ENCODE measurements at places on chromosomes 2 and 18.
A peak's percentile ranks its signal among the peaks of the same experiment; 100 is the strongest.

- DNase-seq, result peak; percentile 14
Measured at GRCh38 chr2:84459944-84460429, 907 bp upstream of the SUCLG1 start.

- DNase-seq, result no peak
Measured at GRCh38 chr2:98377544-98377943, 31.3 kb downstream of the CNGA3 start.

GRCh38 chr2:15744820-15745219 is 153.2 kb downstream of the DDX1 start:
- no peak for DNase-seq

GRCh38 chr2:231955758-231956472 is 5.6 kb upstream of the DIS3L2 start:
- DNase-seq, result no peak

- no peak for DNase-seq
Measured at GRCh38 chr2:5587766-5588165, 104.4 kb upstream of the SOX11 start.

DNA sequence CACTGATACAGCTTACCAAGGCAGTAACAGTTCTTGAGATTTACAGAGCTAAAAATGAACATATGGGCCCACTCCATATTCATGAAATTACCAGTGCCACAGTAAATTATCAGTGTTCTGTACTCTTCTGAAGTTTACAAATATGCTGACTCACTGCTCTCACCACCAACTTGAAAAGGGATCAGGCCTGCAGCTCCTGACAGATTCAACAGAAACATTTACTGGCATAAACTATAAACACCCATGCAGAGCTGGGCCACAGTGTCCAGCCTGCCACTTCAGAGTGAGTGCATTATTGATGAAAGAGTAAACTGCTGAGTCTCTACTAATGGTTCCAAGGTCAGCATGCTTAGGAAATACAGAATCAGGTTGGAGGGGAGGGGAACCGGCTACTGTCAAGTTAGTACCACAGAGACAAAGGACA is 83.1 kb downstream of the FARSB start:
- no peak for DNase-seq

- DNase-seq, result peak; percentile 81
Measured at GRCh38 chr2:12716032-12716281, 779 bp upstream of the TRIB2 start.

GRCh38 chr2:231169488-231169887 is 28.9 kb upstream of the ARMC9 start:
- no peak for DNase-seq

DNA sequence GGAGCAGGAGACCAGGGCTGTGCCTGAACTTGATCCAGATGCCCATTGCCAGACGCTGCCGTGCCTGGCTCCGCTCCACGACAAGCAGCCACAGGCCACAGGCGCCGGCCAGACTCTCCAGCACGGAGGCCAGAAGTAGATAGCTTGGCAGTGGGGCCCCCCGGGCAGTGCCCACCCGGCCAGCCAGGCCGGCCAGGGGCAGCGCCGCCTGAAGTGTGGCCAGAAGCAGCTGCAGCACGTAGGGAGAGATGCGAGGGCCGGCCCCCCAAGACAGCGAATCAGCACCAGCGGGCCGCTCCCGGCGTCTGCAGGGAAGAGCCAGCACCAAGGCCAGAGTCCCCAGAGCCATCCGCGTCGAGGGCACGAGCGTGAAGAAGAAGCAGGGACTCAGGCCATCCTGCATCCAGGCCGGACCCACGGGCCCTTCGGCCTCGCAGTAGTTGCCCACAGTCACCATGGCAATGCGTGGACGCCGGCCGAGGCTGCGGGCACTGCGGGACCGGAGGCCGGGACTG is 484 bp downstream of the ABCB6 start:
- no peak for DNase-seq

GRCh38 chr2:10278029-10278762 is 24.5 kb upstream of the HPCAL1 start:
- DNase-seq, result peak; percentile 91

- DNase-seq, result no peak
Measured at GRCh38 chr18:46764586-46764985, 7.7 kb upstream of the ST8SIA5 start.

- DNase-seq, result peak; percentile 66
Measured at GRCh38 chr18:21897811-21898210, 157.2 kb downstream of the MIB1 start.

- no peak for DNase-seq
Measured at GRCh38 chr2:173773076-173773475, 192.1 kb downstream of the SP3 start.

GRCh38 chr2:58055033-58055786 is 8.6 kb downstream of the VRK2 start:
- DNase-seq, result no peak

DNA sequence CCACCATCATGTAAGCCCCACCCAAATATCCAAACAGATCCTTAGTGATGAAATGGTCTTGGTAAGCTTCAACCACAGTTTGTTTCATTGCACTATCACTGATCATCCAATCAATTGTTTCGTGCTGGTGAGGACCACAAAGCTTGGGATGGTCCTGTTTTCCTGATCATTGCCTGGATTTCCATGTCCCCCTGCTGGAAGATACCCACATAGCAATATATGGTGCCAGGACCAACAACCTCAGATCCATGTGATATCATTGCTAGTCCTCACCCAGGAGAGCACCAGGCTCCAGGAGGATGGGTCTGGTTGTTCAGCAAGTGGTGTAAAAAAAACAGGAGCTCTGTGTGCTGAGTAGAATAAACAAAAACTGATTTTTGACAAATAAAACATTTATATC is 206.5 kb upstream of the SH3BP4 start:
- DNase-seq, result no peak

GRCh38 chr2:172834881-172835280 is 99.2 kb downstream of the RAPGEF4 start:
- no peak for DNase-seq

GRCh38 chr2:206031950-206032567 is 53.9 kb downstream of the INO80D start:
- no peak for DNase-seq

GRCh38 chr18:59813942-59814341 is 85.9 kb upstream of the PMAIP1 start:
- DNase-seq, result no peak

- no peak for DNase-seq
Measured at GRCh38 chr2:16617282-16618266, 48.1 kb downstream of the CYRIA start.

DNA sequence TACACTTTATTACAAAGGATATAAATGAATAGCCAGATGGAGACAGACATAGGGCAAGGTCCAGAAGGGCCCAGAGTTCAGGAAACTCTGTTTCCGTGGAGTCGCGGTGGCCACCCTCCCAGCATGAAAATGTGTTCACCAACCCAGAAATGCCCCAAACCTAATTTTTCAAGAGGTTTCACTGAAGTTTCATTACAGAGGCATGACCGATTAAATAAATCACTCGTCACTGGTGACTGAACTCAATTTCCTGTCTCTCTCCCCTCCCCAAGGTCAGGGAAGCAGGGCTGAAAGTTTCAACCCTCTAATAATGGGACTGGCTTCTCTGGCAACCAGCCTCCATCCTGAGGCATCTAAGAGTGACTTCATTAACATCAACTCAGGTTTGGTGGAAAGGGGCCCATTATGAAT is 22.4 kb downstream of the USP40 start:
- no peak for DNase-seq

- DNase-seq, result no peak
Measured at GRCh38 chr2:239294571-239295054, 106.2 kb downstream of the HDAC4 start.

GRCh38 chr2:74887445-74887951 is 53.6 kb downstream of the HK2 start:
- DNase-seq, result no peak

- no peak for DNase-seq
Measured at GRCh38 chr2:38533757-38534545, 68.8 kb downstream of the HNRNPLL start.

DNA sequence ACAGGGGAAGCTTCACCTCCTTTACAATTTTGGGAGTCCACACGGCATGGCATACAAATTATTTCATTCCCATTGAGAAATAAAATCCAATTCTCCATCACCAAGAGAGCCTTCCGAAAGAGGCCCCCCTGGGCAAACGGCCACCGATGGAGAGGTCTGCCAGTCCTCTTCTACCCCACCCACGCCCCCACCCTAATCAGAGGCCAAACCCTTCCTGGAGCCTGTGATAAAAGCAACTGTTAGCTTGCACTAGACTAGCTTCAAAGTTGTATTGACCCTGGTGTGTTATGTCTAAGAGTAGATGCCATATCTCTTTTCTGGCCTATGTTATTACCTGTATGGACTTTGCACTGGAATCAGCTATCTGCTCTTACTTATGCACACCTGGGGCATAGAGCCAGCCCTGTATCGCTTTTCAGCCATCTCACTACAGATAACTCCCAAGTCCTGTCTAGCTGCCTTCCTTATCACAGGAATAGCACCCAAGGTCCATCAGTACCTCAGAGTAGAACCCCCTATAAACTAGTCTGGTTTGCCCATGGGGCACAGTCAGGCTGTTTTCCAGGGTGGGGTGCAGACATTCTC is 58.3 kb downstream of the BCL11A start:
- no peak for DNase-seq

GRCh38 chr2:129820908-129821307 is 158.6 kb upstream of the RAB6C start:
- no peak for DNase-seq

GRCh38 chr2:47867205-47867604 is 39.1 kb downstream of the FBXO11 start:
- peak; percentile 13 for DNase-seq

DNA sequence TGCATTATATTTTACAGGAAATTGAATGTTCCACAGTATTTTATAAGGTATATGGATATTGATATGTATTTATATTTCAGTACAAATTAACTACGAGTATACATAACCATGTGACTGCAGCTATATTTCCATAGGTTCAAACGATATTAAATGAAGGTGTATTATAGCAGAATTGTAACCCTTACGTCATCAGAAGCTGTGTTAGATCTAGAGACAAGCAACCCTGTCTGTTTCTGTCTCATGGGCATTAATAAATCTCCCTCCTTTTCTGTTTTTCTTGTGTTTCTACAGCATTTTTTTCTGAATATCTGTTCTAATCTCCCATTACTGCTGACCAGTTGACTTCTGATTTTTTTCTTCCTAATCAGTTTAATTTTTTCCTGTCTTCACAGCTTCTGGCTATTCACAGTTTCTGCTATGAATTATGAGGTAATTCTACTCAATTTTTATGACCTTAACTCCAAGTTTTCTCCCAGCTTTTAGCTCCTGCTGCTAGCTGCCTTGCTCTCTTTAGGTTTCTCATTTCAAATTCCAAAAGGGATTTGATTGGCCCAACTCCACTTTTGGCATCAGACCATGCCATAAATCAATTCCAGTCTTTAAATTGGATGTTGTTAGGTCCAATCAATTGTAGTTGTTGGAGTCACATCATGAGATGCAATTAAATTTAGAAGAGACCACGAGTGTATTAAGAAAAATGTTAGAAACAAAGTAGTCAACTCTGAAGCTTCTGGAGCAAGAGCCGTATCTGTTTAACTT is 277.5 kb upstream of the ZSWIM2 start:
- DNase-seq, result no peak

DNA sequence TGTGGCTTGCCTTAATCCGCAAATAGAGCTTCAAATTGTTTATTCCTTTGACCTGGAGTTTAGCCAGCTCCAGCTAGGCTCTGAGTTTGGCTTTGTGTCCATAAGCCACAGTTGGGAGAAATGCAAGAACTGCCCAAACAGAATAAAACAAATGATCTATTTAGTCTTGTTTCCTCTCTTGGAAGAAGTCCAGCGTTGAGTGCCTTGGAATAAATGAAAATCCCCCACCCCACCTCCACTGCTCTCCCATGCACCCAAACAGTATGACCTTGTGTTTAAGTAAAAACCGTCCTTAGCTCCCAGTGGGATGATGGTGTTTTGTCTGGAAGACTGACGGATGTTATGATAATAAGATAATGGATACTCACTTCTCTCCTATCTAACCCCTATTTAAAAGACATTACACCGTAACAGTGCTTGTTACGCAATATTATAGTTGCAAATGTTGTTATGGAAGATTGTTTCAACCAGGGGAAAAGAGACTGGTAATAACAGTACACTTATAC is 3.2 kb upstream of the SERPINE2 start:
- no peak for DNase-seq

GRCh38 chr2:164841719-164842623 is at the start of gene COBLL1:
Gene COBLL1, minus strand, starts transcription at chr2:164841823. Its CDS starts 627 bp downstream, at chr2:164841196.
- peak; percentile 81 for DNase-seq

DNA sequence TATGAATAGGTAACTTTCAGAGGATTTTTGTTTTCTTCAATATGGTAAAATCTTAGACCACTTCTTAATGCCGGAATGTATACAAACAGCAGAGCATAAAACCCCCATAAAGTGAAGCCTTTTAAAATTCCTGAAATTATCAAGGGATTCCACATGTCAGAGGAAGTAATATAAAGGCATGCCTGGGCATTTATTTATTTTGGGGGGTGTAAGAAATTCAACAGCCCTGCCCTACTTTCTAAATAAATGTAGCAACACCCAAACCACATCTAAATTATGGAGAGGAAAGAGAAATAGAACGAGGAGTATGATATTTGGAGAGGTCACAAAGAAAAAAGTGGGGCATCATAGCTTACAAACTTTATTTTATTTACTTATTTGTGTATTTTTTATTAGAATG is 9.9 kb downstream of the CHST9 start:
- no peak for DNase-seq

DNA sequence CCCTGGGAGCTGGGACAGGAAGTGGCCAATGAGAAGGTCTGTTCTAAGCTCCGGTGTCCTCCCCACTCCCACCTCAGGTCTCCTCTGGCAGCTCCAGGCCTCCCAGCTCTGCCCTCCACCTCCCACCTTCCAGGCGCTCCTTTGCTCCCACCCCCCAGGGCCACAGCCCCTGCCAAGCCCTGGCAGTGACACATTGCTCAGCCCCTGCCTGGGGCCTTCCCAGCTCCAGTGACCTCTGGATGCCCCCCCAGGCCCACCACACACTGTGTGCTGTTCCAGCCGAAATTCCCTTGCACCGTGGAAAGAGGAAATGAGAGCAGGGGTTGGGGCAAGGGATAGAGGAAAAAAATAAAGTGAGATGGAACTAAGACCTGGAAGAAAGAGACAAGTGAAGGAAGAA is 289.6 kb downstream of the CYP26B1 start:
- no peak for DNase-seq

DNA sequence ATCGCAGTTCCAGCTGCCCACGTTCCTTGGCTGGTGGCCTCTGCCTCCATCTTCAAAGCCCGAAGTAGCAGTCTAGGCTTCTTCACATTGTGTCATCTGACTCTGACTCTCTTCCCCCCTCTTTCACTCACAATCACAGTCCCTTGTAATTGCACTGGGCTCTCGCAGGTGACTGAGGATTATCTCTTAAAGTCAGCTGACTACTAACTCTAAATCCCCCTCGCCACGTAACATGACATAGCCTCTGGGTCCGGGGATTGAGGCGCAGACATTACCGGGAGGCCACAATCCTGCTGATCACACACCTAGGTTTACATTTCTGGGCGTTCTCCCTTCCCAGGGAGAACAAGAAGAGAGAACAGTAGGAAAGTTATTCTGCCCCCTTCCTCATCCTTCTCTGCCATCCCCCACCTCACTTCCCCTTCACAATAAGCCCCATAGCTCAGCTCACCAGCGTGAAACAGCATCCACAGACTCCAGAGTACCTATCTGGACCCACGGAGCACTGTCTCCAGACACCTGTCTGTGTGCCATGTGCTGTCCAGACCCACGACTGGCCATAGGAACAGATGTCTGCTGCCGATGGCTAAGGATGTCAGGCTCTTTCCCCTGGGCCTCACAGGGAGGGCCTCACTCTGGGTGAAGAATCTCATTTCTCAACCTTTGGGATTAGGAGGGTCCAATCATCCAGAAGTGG is 64.3 kb upstream of the FZD7 start:
- no peak for DNase-seq

All from urothelium cell line (cell line).